ENCODE measurements at places on chromosomes 12 and 14.
A peak's percentile ranks its signal among the peaks of the same experiment; 100 is the strongest.

- DNase-seq: no peak
These were observed 37.5 kb downstream of the TM7SF3 start for GRCh38 chr12:26976687-26977086.

- DNase-seq: no peak
These were observed 44.4 kb upstream of the TMCC3 start for GRCh38 chr12:94694732-94695131.

GRCh38 chr14:68692216-68692615 lies 100.7 kb downstream of the ZFP36L1 start:
- no peak for DNase-seq

DNA sequence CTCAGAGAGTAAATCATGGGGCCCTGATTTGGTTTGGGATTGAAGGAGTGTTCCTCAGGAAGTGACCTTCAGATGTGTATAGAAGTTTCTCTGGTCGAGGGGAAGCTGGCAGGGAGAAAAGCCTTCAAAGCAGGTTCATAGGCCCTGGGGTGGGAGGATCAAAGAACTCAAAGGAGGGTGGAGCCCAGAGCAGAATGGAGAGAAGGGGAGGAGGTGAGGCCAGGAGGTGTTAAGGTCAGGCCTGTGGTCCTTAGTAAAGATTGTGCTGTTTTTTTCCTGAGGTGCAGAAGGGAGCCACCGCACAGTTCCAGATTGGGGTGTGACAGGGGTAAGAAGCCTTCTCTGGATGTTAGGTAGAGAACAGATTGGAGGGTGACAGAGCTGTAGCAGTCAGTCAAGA lies 9.7 kb upstream of the CFAP251 start:
- DNase-seq: no peak

DNA sequence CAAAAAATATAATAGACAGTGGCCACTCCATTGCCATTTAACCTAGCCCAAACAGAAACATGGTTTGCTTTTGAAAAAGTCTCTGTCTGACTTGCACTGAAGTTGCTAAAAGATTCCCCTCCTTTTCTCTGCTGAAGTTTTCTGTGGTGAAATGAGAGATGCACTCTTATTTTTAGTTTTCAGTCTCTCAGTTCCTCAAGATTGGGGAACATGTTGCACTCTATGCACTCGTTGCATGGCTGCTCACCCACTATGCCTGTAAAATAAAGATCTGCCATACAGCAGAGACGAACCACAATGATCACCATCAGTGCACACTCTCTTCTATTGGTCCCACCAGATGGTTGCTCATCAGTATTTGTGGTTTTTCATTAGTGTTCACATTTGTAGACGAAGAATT lies 13.1 kb upstream of the DAAM1 start:
- DNase-seq: no peak

DNA sequence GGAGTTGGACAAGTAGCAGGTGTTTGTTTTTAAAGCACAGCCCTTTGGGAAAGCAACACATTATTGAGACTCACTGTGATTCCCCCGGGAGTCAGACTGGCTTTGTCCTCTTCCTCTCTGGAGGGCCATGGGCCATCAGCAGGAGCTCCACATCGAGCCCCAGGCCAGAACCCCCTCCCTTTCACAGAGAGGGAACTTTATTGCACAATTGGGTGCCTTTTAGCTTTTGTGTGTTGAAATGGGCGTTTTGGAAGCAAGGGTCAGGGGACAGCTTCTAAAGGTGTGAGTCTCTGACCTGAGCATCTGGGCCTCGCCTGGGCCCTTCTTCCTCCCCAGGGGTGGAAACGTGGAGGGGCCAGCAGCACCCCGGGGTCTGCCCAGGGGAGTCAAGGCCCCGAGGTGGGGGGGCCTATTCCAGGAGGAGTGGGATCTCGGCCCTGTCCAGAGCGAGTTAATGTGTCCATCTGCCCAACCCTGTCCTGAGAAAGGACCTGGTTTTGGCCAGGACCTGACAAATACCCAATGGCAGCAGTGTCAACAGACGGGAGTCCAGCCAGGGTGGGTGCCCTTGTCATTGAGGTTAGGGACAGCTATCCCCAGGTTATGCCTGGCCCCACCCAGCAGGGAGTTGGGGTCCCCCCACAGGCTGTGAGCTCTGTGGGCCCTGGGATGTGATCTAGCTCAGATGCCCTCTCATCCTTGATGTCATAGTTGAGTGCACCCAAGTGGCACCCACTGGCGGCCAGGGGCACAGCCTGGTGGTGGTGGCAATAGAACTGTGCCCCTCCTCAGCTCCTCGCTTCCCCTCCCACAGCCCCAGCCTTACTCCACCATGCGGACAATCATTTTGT lies 37.1 kb downstream of the SLC8B1 start:
- no peak for DNase-seq

DNA sequence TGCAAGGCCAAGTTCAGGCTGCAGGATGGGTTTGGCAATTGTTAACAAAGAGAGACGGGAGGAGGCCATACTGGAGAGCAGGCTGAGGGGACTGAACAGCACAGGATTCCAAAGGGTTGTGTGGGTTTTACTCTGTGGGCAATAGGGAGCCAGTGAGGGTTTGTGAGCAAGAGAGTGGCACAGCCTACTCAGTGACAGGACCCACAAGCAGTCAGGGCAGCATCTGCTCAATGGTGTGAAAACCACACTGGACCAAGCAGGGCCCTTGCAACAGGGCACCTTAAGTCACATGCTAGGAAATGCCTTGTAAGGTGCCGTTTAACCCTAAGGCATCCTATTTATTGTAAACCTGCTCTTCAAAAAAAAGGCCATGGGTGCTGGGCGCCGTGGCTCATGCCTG lies 22.0 kb downstream of the SYNE3 start:
- DNase-seq: no peak

- no peak for DNase-seq
These were observed 131.2 kb downstream of the TMEM30B start for GRCh38 chr14:61149896-61150295.

GRCh38 chr12:11922361-11922760 lies 148.4 kb upstream of the BCL2L14 start:
- no peak for DNase-seq

DNA sequence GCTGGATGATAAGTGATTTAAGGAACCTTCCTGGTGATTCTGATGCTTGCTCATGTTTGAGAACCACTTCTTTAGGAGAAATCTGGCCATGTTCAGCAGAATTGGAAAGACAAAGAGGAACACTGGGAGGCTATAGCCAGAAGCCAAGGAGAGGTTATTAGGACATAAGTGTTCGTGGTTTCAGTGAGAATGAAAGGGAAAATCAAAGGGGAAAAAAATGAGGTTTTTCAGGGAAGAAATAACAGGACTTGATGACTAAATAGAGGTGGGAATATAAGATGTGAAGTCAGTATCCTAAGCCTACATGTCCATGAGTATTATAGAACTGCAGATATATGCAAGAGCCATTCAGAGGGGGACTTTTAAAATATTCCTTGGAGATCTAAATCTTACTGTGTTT lies 95.6 kb downstream of the DAAM1 start:
- no peak for DNase-seq

DNA sequence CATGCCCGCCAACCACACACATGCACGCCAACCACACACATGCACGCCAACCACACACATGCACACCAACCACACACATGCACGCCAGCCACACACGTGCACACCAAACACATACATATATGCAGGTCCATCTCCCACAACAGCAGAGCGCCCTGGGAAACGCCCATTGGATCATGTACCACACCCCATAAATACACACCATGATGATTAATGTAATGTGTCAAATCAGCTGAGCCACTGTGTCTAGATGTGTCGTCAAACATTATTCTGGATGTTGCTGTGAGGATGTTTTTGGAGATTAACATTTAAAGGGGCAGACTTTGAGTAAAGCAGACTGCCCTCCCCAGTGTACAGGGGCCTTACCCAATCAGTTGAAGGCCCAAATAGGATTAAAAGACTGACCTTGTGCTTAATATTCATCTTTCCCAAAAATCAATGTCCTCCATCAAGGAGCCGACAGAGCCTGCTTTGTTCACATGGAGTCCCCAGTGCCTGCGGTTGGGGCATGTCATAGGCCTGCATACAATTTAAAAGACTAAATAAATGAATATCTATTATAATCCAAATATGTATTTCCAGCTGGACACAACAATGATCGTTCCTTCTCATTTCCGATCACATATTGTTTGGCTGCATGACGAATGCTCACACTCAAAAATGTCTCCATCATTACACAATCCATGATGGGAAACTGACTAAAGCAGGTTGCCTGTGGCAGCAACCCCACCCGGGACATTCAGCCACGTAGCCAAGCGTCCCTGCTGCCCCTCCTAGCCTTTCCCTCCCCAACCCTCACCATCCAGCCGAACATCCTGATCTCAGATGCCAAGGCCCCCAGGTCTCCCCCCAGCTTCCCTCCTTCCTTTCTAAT lies 23.2 kb upstream of the BDKRB2 start:
- no peak for DNase-seq

DNA sequence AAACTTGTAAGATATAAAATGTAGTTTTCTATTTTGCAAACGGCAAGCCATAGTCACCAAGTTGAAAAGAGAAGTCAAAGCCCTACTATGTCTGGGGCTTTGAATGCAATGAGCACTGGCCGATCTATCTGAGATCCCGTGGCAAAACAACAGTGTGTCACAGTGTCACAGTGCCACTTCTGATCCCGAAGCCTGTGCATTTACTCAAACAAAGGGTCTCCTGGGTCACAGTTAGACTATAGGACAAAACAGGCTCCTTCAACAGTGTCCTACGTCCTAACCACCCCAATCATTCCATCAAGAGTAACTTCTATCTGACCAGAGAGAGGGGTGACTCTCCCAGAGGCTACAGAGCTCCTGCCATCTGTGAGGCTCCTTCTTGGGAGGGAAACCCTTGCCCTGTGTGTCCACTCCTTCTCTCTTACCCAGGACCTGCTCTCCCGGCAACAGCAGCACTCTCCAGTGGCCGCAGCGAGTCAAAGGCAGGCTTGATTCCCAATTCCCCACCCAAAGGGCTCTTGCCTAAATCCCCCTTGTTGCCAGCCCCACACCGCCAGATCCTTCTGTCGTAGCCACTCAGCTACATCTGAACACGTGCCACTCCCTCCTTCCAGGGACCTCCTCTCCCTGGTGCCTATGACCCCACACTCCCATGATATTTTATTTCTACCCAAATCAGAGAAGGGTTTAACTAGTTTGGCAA lies 14.0 kb upstream of the SELPLG start:
- DNase-seq: no peak

GRCh38 chr12:116053479-116054200 lies 223.9 kb downstream of the MED13L start:
- DNase-seq: no peak

GRCh38 chr12:116855744-116856470 lies 25.3 kb downstream of the HRK start:
- no peak for DNase-seq

- DNase-seq: no peak
These were observed 7.3 kb downstream of the MYG1 start for GRCh38 chr12:53306826-53307225.

DNA sequence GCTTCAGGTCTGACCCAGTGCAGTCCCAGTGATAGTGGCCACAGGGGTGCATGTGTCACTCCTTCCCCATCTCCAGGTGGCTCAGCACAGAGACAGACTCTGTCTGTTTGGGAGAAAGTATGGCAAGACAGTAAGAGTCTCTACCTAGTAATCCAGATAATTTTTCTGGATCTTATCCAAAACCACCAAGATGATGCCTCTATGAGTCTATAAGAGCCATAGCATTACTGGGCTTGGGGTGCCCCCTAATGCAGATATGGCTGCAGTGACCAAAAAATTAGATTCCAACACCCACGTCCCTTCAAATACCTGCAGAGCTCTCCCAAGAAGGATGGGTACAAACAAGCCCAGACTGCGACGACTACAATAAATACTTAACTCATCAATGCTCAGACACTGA lies 123.8 kb downstream of the GRIP1 start:
- no peak for DNase-seq

- DNase-seq: peak; percentile 67
These were observed 31.6 kb downstream of the WBP11 start for GRCh38 chr12:14771651-14772137.

GRCh38 chr14:77299771-77300170 lies 20.9 kb downstream of the POMT2 start:
- DNase-seq: no peak

GRCh38 chr14:32629236-32629635 lies 300.1 kb downstream of the AKAP6 start:
- DNase-seq: no peak

- no peak for DNase-seq
These were observed 48.1 kb upstream of the ATXN7L3B start for GRCh38 chr12:74489543-74489942.

GRCh38 chr14:32939254-32940065 lies 781 bp downstream of the NPAS3 start:
- no peak for DNase-seq

- DNase-seq: no peak
These were observed 5.5 kb downstream of the CARMIL3 start for GRCh38 chr14:24057271-24057670.

DNA sequence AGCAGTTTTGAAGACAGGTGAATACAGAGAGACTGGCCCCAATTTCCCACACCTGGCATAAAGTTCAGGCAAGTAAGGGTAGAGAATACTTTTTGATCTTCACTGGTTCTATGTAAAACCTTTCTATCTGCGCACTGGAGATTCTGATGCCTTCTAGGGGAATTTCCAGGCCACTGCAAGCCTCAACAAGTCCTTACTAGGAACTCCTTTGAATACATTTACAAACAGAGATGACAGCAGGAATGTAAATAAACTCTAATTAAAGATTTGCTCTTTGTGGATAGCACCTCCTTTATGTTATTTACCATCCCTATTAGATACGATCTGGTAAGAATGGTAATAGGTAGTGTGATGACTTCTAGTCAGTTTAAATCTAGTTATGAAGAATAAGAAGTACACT lies 69.2 kb downstream of the NTN4 start:
- no peak for DNase-seq

DNA sequence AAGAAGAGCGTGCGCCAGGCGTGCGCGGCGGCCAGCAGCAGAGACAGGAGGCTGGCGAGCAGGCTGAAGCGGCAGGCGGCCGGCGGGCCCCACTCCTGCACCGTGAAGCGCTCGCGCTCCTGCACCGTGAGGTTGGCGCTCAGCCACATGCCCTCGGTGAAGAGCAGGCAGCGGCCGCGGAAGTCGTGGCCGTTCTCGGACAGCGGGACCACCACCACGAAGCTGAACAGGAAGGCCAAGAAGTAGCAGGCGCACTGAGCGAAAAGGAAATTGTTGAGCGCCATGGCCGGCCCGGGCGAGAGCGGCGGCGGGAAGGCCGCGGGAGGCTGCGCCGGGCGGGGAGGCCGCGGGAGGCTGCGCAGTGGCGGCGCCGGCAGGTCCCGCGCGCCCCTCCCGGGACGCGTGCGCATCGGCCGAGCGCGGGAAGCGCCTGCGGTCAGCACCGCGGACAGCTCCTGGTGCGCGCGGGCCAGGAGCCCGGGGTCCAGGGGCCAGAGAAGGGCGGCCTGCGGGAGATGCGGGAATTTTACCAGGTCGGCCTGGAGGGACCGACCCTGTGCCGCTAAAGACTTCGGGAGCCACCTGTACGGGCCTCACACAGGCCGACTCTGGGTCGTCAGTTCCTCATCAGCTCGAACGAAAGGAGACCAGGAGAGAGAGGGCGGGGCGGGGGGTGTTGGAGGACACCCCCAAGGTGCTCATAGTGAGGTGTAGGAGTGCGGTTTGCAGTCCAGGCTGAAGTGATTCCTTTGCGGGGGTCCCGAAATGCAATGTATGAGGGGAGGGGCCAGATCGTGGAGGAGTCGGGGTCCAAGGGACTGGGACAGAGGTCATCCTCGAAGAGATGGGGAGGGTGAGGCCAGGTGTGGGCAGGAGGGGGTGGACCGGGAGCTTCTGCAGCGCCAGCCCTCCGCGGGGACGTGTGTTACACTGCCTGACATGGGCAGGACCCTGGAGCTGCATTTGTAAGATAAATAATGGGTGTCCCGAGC lies at the start of gene TMEM179:
Gene TMEM179, minus strand, starts transcription at position 315 of the 992 bp plus-strand sequence. Its CDS starts 31 bp downstream, at position 284.
- no peak for DNase-seq

Measured in CD4-positive, alpha-beta T cell treated with Interleukin-2 at 100 ng/mL for 4 hours (primary cell).